ENCODE measurements at places on chromosomes 6 and 20. TPM values are rescaled to one million over a fixed set of nuclear protein-coding genes. Genes with fewer than 3 reads are reported as not detected.
A peak's percentile ranks its signal among the peaks of the same experiment; 100 is the strongest.

- peak; percentile 81 for DNase-seq
Observed at GRCh38 chr6:116060572-116061283, at the start of gene FRK. Gene FRK (minus strand): TSS chr6:116060891. CDS start chr6:116060311, 580 bp downstream.

The RAMACL gene
- total RNA-seq, result 0.24 TPM

GRCh38 chr6:148364056-148364824 is 21.6 kb downstream of the SASH1 start:
- DNase-seq, result peak; percentile 85

The GTSF1L gene
- total RNA-seq, result not detected

DNA sequence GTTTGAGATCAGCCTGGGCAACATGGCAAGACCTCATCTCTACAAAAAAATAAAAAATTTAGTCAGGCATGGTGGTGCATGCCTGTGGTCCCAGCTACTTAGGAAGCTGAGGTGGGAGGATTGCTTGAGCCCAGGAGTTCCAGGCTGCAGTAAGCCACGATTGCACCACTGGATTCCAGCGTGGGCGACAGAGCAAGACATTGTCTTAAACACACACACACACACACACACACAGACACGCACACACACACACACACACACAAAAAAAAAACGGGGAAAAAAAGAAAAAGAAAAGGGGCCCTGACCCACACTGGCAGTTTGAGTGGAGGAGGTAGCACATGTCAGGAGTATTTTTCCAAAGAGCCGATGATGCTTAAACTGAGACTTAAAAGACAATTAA is 122.2 kb downstream of the AFG1L start:
- no peak for DNase-seq

DNA sequence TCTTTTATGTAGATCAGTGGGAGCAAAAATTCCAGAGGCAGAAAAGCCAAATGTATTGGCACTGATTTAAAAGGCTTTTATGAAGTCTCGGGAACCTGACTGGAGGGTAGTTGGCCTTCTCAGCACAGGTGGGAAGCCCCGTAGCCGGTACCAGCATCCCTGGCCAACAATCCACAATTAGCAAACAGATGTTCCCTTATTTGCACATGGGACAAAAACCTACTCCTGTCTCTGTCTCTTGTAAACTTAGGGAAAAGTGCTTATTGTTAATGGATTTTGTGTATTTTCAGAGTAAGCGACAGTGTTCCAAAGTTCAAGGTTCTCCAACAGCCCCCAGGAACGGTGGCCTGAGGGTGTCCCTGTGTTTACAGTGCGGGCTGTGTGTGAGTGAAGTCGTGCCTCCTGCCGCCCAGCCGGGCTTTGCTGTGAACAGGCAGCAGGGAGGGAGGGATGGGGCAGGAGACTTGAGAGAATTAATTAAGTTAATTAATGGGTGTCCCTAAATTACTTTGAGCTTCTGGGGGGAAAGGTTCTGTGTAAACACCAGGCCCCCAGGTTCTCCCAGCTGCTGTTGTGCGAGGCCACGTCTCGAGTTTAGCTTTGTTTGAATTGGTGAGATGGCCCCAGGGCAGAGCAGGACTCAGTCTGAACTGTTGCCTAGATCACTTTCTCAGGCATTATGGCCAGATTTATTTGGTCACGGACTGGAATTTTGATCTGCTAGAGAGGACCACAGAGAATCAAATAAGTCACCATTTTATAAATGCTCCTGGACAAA is 3.9 kb downstream of the SYNJ2 start:
- DNase-seq, result peak; percentile 80

DNA sequence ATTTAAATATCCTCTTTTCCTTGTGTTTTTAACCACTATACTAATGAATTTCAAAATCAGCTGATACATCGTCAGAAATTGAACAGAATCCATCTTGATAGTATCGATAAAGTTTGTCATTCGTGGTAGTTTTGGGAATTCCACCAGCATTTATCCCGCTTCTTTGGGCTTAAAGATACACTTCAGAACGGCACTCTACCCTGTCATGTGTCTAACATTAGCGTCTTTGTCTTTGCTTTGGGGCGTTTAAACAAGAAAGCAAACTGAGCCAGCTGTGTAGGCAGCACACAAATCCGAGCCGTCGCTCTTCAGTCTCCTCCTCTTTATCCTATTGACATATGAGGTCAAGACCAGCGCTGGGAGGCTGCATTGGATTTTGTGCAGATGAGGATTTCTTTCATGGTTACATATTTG is 27.5 kb upstream of the NHSL1 start:
- DNase-seq, result peak; percentile 41

DNA sequence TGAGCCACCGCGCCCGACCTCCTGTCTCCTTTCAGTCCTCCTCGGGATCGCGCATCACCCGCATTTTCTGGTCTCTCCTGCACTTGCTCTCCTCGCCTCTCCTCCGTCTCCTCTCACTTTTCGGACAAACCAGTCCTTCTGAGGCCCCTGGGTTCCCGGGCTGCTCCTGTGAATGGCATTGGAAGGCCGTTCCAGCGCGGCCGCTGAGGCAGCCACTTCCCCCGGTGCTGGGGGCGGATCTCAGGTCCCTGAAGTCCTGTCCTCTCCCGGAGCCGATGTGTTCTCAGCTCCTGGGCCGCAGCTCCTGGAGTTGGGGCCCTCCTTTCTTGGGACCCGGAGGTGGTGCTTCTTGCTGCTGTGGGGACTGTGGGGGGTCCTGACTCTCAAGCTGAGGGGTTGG is 803 bp downstream of the MICB start:
- no peak for DNase-seq

- no peak for DNase-seq
Observed at GRCh38 chr6:32439139-32439538, 548 bp upstream of the HLA-DRA start.

DNA sequence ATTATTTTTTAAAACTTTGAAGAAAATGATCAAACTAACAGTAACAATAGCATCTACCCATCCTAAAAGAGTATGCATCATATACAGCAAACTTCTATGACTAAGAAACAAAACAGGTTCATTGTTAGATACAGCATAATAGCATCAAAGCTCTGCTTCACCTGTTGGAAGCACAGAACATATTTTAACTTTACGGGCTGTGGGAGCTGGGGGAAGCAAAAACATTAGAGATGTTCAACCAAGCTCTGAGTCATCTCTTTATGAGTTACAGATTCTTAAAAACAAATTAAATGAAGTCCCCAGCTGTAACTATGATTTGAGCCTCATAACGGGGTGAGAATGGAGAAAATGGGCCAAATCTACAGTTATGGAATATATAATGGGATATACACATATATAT is 63.4 kb downstream of the SYNE1 start:
- no peak for DNase-seq

The ADGB gene
- total RNA-seq, result not detected

The NRSN2 gene
- total RNA-seq, result 111 TPM

GRCh38 chr6:132392270-132392646 is 9.0 kb downstream of the MOXD1 start:
- no peak for DNase-seq

The C6orf132 gene
- not detected for total RNA-seq

The OOEP gene
- not detected for total RNA-seq

The FOXC1 gene
- total RNA-seq, result 1.7 TPM

The TP53TG5 gene
- total RNA-seq, result not detected

DNA sequence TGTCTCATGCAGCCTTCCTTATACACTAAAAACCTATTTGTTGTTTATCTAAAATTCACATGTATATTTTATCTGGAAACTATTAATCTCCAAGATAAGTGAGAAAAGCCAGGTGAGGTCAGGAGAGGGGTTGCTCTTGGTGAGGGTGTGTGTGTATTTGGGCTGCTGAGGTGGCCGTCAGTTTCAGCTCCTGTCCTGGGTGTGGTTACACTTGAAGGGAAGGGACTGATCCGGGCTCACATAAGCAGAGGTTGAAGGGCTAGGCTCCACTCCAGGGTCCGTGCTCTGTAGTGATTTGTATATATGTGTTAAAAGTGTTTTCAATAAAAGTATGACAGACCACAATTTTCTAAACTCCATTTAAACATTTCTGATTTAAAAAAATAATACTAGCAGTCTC is 13.5 kb upstream of the SNAI1 start:
- no peak for DNase-seq

GRCh38 chr20:39069976-39070375 is 107.8 kb downstream of the DHX35 start:
- DNase-seq, result peak; percentile 51

- no peak for DNase-seq
Observed at GRCh38 chr6:131636880-131637792, at the start of gene ENPP3. Gene ENPP3 (plus strand): TSS chr6:131637302. CDS start chr6:131637385, 83 bp downstream.

DNA sequence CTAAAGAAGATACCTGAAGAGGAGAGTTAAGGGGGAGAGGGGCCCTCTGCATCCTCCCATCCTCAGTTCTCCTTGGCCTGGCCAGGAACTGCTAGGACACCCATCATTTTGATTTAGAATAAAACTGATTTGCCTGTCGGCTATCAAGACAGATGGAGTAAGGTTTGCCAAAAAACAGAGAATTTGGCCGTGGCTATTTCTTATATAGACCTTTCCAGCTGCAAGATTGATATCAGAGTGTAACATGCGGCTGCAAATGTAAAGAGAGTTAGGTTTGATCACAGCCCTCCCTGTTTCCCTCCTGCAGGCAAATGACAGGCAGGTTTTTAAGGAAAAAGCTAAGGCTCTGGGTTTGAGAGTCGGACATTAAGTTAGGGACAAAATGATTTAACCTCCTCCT is 226.6 kb upstream of the TAB2 start:
- no peak for DNase-seq

DNA sequence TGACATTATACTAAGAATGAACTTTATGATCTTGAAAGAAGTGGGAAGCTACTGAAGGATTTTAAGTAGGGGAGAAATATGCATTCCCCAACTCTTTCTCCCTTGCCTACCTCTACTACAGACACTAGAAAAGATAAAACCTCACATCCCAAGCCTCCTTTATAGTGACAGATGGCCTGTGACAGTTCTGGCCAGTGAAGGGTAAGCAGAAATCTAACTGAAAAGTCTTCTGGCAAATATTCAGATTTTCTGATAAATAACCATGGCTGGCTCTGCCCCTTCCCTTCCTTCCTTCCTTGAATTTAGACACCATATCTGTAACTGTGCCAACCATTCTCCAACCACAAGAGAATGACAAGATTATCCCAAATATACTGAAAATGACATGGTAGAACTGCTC is 10.2 kb upstream of the BEND6 start:
- DNase-seq, result peak; percentile 41

DNA sequence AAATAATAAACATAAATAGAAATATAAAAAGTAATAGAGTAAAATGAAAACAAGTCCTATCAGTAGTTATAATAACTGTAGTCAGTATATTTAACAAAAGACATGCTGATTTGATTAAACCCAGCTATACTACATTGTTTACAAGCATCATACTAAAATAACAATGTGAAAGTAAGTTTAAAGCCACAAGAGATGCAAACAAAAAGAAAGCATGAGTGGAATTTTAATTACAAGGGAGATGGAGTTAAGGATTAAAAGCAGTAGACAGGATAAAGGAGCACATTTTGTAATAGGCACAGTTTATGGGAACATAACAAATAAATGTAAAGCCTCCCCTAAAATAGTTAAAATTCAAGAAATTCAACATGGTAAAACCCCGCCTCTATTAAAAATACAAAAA is 41.5 kb downstream of the SENP6 start:
- DNase-seq, result no peak

DNA sequence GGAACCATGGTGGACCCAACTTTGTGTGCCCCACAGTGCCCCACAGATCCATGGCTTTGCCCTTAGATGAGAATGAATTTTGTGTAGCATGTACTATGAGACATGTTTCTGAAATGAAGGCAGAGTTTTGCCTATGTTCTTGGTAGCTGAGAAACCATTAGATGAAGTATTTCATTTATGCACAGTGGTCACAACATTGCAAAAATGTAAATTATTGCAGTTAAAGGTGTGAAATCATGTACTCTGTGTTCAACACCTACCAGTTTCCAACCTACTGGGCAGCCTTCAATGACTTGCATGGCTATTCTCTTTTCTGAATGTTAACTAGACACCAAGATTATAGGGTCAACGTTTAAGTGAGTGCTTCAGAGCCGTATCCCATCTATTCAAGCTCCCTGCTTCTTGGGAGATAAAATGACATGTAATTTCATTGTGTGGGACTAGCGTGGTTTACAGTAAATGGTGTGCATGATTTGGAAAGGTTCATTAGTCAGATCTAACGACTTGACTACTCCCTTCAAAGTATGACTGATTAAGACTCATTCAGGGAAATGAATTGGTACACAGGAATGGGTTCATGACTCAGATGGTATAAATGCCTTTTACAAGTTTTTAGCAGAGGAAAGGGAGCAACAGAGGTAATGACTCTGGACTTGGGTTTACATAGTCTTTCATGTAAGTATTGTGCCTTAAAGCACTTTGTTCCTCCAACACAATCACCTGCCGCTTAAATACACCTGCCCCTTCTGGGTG is 106.1 kb upstream of the AKIRIN2 start:
- DNase-seq, result peak; percentile 40

GRCh38 chr6:19086480-19086879 is 699.3 kb downstream of the RNF144B start:
- no peak for DNase-seq
